ENCODE measurements at places on chromosomes 16 and 17. TPM values are rescaled to one million over a fixed set of nuclear protein-coding genes. Genes with fewer than 3 reads are reported as not detected.

LPO gene
- total RNA-seq = not detected

EPN3 gene
- total RNA-seq = not detected

BCAS3 gene
- total RNA-seq = 15.5 TPM

CCL8 gene
- not detected for total RNA-seq

LAT gene
- 379 TPM for total RNA-seq

NPTX1 gene
- total RNA-seq = 86.1 TPM

DNA sequence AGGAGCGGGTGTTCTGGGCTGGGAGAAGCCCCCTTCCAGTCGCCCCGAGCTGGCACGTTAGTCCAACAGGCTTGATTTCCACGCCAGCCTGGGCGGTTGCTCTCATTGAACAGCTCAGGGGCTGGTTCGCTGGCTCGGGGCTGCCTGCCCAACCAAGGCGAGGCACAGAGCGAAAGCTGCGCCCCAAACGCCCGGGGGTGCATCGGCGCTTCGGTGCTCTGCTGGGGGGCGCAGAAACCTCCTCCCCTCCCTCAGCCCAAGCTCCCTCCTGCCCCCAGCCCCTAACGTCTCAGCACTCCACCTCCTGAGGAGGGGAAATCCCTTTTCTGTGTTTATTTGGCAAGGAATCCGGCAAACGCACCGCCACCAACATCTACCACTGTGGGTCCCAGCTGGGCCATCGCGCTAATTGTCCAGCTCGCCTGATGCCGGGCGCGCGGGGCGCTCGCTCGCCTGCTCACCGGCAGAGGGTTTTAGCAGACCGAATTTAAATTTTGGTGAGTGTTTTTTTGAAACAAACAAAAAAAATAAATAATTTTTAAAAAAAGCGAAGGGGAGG is 29.5 kb upstream of the RBFOX1 start:
- H3K27ac ChIP-seq = no peak overlapping the region
- no peaks in the 10 kb centered on the region for H3K4me1 ChIP-seq
- H3K36me3 ChIP-seq = no peaks in the 10 kb centered on the region
- H3K4me3 ChIP-seq = no peak overlapping the region
- peaks cover 11% of the 10 kb centered on the region for H3K27me3 ChIP-seq

DNA sequence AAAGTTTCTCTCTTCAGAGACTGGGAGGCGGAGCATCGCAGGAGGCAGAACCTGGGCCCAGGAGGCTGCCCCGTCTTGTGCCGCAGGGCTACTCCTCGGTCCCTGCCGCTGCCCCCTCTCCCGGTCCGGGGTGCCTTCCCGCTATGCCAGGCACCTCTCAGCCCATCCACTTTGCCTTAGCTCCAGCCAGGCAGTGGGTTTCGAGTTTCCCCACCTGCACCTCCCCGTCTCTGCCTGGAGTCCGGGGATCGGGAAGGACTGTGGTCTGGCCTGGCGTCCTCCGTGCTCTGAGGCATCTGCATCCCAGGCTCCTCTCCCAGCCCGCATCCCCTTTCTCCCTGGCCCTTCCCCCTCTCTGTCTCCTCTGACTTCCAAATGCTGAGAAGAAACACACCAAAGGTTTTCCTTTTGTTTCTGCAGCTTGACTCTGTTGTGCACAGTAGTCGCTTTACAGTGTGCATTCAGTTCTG is 26.8 kb upstream of the PIK3R6 start:
- DNase-seq = no peak
- H3K27ac ChIP-seq = peak overlapping the region; percentile 43
- H3K4me1 ChIP-seq = peaks cover 67% of the 10 kb centered on the region
- H3K4me3 ChIP-seq = no peak overlapping the region
- H3K27me3 ChIP-seq = no peaks in the 10 kb centered on the region

GRCh38 chr16:48556913-48557351 is 53.0 kb downstream of the N4BP1 start:
- H3K27ac ChIP-seq = peak overlapping the region; percentile 31
- H3K27me3 ChIP-seq = no peaks in the 10 kb centered on the region
- H3K4me3 ChIP-seq = no peak overlapping the region
- peaks cover 71% of the 10 kb centered on the region for H3K36me3 ChIP-seq

DNA sequence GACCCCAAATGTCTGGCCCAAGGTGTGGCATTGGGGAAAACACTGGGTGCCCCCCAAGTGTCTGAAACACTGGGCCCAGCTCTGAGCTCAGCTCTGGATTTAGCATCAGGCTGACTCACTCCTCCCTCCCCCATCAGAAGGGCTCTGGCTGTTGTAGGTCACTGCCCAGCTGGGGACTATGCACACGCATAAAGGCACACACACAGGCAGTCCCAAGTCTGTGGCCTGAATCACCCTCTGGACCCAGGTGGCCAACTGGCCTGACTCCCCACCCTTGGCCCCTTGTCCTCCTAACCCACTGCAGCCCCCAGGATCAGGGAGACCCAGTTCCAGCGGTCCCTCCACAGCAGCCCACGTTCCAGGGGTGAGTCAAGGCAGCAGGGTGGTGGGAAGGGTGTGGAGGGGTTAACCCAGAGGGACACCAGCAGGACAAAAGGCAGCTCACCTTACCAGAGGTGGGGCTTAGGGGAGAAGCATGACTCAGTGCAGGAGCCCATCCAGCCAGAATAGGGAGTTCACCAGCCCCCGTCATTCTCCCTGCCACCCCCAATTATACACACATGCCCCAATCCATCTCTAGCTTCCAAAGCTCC is 47.0 kb downstream of the MYO18A start:
- H3K36me3 ChIP-seq = peaks cover 24% of the 10 kb centered on the region
- H3K27me3 ChIP-seq = no peaks in the 10 kb centered on the region
- H3K4me3 ChIP-seq = no peak overlapping the region
- H3K4me1 ChIP-seq = peaks cover 57% of the 10 kb centered on the region

GRCh38 chr17:33469421-33469820 is 176.3 kb upstream of the ASIC2 start:
- no peaks in the 10 kb centered on the region for H3K4me1 ChIP-seq
- no peak overlapping the region for H3K4me3 ChIP-seq
- DNase-seq = no peak
- H3K27me3 ChIP-seq = no peaks in the 10 kb centered on the region
- no peak overlapping the region for H3K27ac ChIP-seq

DNA sequence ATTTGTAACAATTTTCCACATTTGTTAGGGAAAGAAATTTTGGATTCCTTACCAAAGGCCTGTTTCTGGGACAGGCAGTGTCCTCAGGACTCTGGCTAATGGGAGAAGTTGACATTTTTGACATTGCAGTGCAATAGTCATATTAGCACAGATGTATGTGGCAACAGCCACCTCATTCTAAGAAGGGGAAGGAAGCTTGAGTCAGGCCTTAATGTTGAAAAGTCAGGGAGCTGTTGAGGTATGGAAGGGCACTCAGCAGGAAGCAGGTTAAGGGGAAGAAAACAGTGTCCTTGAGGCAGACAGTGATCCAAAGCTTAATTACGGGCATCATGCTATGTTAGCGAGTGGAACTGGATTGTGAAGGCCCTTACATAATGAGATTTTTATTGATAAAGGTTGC is 20.9 kb downstream of the AKTIP start:
- no peaks in the 10 kb centered on the region for H3K27me3 ChIP-seq
- no peak overlapping the region for H3K27ac ChIP-seq
- H3K36me3 ChIP-seq = peaks cover 96% of the 10 kb centered on the region
- DNase-seq = no peak

DNA sequence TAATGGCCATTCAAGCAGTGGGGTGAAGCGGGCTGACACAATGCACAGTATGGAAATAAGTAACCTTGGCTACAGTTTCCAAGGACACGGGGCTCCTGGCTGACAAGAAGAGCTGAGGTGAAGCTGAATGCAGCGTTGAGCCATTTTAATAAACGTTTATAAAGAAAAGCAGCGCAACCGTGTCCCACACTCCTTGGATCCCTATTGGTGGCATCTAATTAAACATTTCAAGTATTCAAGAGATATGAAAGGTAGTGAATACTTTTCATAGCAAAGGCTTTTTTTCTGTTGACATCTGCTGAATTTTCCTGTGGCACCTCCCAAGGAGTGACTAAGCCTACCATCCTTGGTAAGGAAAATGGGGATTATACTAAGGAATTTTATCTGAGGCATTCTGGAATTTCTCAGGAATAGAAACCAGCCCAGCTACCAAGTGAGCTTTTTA is 26.5 kb downstream of the DUSP14 start:
- no peaks in the 10 kb centered on the region for H3K27me3 ChIP-seq
- peaks cover 16% of the 10 kb centered on the region for H3K4me1 ChIP-seq
- no peak for DNase-seq
- no peak overlapping the region for H3K4me3 ChIP-seq
- H3K36me3 ChIP-seq = peaks cover 42% of the 10 kb centered on the region

DNA sequence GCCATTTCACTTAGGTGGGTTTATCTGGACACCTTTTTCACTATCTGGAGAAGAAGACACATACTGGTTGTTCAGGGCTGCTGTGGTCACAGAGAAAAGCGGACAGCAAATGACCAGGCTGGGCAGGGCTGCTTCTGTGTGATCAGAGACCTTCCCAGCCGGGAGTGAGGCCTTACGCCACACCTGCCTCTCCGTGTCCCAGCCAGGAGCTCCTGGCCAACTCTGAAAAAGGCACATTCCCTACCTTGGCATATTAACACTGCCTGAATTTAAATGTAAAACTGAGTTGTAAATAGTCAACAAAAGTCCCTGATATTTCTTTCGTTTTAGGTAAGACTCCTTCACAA is 9.1 kb upstream of the SOST start:
- H3K27me3 ChIP-seq = peaks cover 7% of the 10 kb centered on the region
- H3K4me1 ChIP-seq = no peaks in the 10 kb centered on the region
- no peak overlapping the region for H3K4me3 ChIP-seq
- no peaks in the 10 kb centered on the region for H3K36me3 ChIP-seq
- no peak for DNase-seq
- no peak overlapping the region for H3K27ac ChIP-seq

DNA sequence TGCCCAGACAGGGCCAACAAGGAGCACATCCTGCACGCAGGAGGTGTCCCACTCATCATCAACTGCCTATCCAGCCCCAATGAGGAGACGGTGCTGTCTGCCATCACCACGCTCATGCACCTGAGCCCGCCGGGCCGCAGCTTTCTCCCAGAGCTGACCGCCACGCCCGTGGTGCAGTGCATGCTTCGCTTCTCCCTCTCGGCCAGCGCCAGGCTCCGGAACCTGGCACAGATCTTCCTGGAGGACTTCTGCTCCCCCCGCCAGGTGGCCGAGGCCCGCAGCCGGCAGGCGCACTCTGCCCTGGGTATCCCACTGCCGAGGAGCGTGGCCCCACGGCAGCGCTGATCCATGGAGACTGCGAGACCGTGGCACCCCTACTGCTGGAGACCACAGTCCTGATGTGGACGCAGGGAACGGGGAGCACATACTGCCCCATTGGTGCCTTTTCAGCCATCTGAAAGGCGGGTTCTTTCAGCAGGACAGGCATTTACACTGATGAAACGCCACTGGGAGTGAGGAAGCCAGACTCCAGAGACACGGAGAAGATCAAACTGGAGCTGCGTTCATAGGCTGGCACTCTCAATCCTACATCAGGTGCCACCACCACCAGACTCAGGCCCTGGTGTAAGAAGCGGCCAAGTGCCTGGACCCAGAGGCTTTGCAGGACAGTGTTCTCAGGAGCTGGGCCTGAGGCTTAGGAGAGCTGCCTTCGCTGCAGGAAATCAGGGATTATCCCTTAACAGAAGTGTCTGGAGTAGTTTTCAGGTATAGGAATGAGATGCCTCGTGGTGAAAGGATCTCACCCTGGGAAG is 2.6 kb downstream of the NT5C start:
- no peak for DNase-seq
- no peaks in the 10 kb centered on the region for H3K27me3 ChIP-seq
- peaks cover 52% of the 10 kb centered on the region for H3K4me1 ChIP-seq
- peaks cover 28% of the 10 kb centered on the region for H3K36me3 ChIP-seq

DNA sequence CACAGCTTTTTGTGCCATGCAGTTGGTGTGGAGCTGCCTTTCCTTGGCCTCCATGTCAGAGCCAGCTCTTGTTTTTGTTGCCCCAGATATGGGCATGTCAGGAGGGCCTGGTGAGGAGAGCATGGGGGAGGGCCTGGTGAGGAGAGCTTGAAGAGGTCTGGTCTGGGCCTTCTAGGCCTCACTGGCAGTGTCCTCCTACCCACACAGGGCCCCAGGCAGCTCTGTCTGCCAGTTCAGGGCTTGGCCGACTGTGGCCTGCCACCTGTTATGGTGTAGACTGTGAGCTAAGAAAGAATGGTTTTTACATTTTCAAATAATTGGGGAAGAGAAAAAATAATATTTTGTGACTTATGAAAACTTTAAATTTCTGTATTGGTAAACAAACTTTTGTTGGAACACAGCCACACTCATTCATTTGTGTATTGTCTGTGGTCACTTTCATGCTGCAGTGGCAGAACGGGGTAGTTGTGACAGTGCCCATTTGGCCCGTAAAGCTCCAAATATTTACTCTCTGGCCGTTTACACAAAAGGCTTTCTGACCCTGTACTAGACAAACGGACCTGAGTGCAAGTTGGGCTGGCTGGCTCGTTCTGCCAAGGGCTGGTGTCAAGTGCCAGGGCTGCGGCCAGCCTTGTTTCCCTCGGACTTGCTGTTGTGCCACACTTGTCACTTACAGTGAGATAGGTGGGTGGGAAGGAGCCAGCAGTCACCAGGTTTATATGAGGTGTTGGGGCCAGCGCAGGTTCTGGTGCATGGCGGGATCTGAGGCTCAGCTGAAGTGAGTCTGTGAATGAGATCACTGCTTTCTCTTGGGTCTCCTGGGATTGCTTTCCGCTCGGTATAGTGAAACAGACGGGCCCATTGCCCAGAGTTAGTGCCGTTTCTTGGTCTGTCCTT is 18.2 kb downstream of the PGS1 start:
- H3K27me3 ChIP-seq = no peaks in the 10 kb centered on the region
- H3K27ac ChIP-seq = peak overlapping the region; percentile 6
- peaks cover 64% of the 10 kb centered on the region for H3K36me3 ChIP-seq
- peaks cover 8% of the 10 kb centered on the region for H3K4me1 ChIP-seq
- DNase-seq = no peak

GRCh38 chr16:11367483-11367906 is 22.2 kb downstream of the RMI2 start:
- H3K27me3 ChIP-seq = peaks cover 2% of the 10 kb centered on the region
- peaks cover 46% of the 10 kb centered on the region for H3K4me1 ChIP-seq
- H3K27ac ChIP-seq = no peak overlapping the region
- H3K4me3 ChIP-seq = no peak overlapping the region

GRCh38 chr17:47884905-47885730 is 10.9 kb upstream of the SP2 start:
- H3K27me3 ChIP-seq = peaks cover 5% of the 10 kb centered on the region
- no peak overlapping the region for H3K4me3 ChIP-seq
- H3K27ac ChIP-seq = peak overlapping the region; percentile 73

DNA sequence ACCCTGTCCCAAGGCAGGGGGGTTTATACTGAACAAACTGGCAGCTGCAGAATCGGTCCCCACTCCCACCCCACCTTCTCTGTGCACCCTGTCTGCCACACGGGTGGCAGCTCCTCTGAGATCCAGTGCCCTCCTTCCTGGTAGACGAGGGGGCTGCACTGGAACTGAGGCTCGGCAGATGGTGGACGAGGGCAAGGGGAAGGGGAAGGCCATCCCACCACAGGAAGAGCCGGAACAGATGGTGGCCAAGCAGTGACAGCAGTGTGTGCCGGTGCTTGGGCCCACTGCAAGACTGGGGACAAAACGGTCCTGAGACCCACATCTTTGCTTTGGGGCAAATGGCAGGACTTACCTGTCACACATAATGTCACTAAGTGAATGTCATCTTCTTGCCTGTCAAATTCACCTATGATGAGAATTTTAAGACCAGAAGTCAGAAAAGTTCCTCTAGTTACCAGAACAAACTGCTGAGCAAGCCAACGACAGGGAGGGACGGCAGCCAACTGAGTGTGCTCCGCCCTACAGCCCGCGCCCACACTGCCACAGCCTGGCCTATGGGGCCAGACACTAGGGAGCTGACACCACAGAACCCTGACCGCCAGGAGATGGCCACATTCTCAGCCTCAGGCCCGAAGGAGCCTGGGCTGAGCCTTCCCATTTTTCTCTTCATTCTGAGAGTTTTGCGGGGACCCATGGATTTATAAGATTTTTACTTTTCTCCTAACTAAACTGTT is 14.4 kb downstream of the NTAN1 start:
- no peak overlapping the region for H3K4me3 ChIP-seq
- H3K4me1 ChIP-seq = peaks cover 2% of the 10 kb centered on the region
- no peak for DNase-seq
- H3K27me3 ChIP-seq = no peaks in the 10 kb centered on the region
- H3K27ac ChIP-seq = no peak overlapping the region
- peaks cover 46% of the 10 kb centered on the region for H3K36me3 ChIP-seq
